Epithelial cell of proximal tubule (primary cell): ENCODE measurements at places on chromosomes 1 and 21. TPM values are rescaled to one million over a fixed set of nuclear protein-coding genes. Genes with fewer than 3 reads are reported as not detected.

SWT1 gene
- 1.3 and 2.4 TPM in 2 replicates for total RNA-seq

CDK11B gene
- total RNA-seq: 16.3 and 22.9 TPM in 2 replicates

SSBP3 gene
- 7.8 and 13.1 TPM in 2 replicates for total RNA-seq

FLG2 gene
- total RNA-seq: not detected in 2 replicates

APCS gene
- not detected in 2 replicates for total RNA-seq

SLC35F3 gene
- 1.6 and 2.2 TPM in 2 replicates for total RNA-seq

SFN gene
- 213 and 239 TPM in 2 replicates for total RNA-seq

CRYBG2 gene
- total RNA-seq: 2.8 and 9.3 TPM in 2 replicates

WLS gene
- total RNA-seq: 14.4 and 19.0 TPM in 2 replicates

UBL4B gene
- not detected in 2 replicates for total RNA-seq

ZBTB8B gene
- total RNA-seq: 0.07 and 0.23 TPM in 2 replicates

FCGR3A gene
- not detected in 2 replicates for total RNA-seq

RRAGC gene
- total RNA-seq: 3.3 and 4.3 TPM in 2 replicates

TMEM269 gene
- not detected in 2 replicates for total RNA-seq

FNBP1L gene
- total RNA-seq: 32.1 and 37.6 TPM in 2 replicates

NLRP3 gene
- 7.4 and 8.5 TPM in 2 replicates for total RNA-seq

IGSF3 gene
- 19.6 and 21.4 TPM in 2 replicates for total RNA-seq

MARK1 gene
- 5.4 and 6.3 TPM in 2 replicates for total RNA-seq

MYBPH gene
- total RNA-seq: not detected in 2 replicates

UBE2U gene
- total RNA-seq: not detected in 2 replicates

GLUL gene
- total RNA-seq: 122 and 137 TPM in 2 replicates

TNFAIP8L2 gene
- not detected in 2 replicates for total RNA-seq

OR2M3 gene
- not detected in 2 replicates for total RNA-seq

LCE2C gene
- total RNA-seq: not detected in 2 replicates

CYP4X1 gene
- total RNA-seq: 0.46 TPM in 1 of 2 replicates, not detected in the other

CCDC190 gene
- total RNA-seq: not detected in 2 replicates

SLC30A10 gene
- 0.12 TPM in 1 of 2 replicates, not detected in the other for total RNA-seq

LIPI gene
- total RNA-seq: not detected in 2 replicates

CXADR gene
- total RNA-seq: 21.1 and 22.1 TPM in 2 replicates

PRKAA2 gene
- total RNA-seq: 6.4 and 8.4 TPM in 2 replicates

CYP2J2 gene
- 4.3 and 4.6 TPM in 2 replicates for total RNA-seq

ZBTB17 gene
- total RNA-seq: 22.5 and 23.6 TPM in 2 replicates

KIRREL1 gene
- 194 and 275 TPM in 2 replicates for total RNA-seq

LCE2A gene
- total RNA-seq: not detected in 2 replicates

KIFAP3 gene
- 15.0 and 15.7 TPM in 2 replicates for total RNA-seq

FMN2 gene
- total RNA-seq: 0.43 and 0.86 TPM in 2 replicates

TCEA3 gene
- total RNA-seq: 0.65 and 3.1 TPM in 2 replicates

EVA1C gene
- total RNA-seq: 0.29 and 0.92 TPM in 2 replicates

SLC22A15 gene
- total RNA-seq: 1.6 and 2.6 TPM in 2 replicates

AVPR1B gene
- total RNA-seq: not detected in 2 replicates

MFN2 gene
- total RNA-seq: 53.6 and 63.2 TPM in 2 replicates

SLC9C2 gene
- total RNA-seq: not detected in 2 replicates

VCAM1 gene
- 14.0 and 49.2 TPM in 2 replicates for total RNA-seq

NPR1 gene
- total RNA-seq: 0.72 and 0.92 TPM in 2 replicates

HPDL gene
- 2.9 and 11.9 TPM in 2 replicates for total RNA-seq

NUCKS1 gene
- 92.5 and 104 TPM in 2 replicates for total RNA-seq

KCNN3 gene
- under 0.01 TPM in 1 of 2 replicates, not detected in the other for total RNA-seq

PDC gene
- not detected in 2 replicates for total RNA-seq

RXFP4 gene
- total RNA-seq: not detected in 2 replicates

ERRFI1 gene
- total RNA-seq: 120 and 135 TPM in 2 replicates

KLF17 gene
- not detected in 2 replicates for total RNA-seq

HMGN2 gene
- total RNA-seq: 479 and 768 TPM in 2 replicates

OR2T6 gene
- not detected in 2 replicates for total RNA-seq

AKR7A3 gene
- total RNA-seq: 0.36 and 1.3 TPM in 2 replicates

DHRS3 gene
- total RNA-seq: 52.7 and 60.5 TPM in 2 replicates

TMEM81 gene
- total RNA-seq: 0.80 and 3.0 TPM in 2 replicates
